ENCODE measurements at places on chromosomes 1 and 21.
A peak's percentile ranks its signal among the peaks of the same experiment; 100 is the strongest.

DNA sequence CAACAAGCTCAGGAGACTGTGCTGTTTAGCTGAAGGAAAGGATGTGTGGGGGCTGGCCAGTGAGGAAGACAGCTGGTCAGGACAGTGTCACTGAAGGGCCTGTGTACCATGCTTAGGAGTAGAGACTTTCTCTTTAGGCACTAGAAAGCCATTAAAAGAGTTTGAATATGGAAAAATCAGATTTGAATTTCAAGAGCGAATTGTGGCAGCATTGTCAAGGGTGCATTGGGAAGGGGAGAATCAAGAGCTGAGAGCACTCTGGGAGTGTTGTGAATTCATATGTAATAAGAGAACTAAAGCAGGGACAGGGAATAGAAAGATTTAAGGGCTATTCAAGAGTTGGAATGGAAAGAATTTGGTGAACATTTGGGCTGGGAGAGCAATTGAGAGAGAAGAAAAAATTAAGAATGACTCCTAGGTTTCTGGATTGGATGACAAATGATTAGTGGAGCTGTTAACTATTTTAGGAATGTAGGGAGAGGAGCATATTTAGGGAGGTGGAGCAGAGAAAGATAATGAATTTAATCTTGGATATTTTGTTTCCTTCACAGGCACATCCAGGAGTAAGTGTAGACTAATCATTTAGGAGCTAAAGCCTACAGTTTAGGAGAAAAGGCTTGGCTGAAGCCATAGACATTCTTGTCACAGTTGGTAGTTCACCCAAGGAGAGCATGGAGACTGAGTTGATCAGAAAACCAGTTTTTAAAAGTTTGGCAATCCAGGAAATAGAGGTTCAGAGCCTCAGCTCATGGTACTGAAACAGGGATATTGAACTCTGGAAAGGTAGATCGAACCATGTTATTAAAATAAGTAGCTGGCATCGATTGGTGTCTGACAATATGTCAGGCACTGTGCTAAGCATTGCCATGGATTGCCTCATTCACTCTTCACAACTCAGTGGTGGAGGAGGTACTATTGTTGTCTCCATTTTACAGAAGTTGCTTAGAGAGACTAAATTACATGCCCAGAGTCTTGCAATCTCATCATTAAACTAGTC, 23.1 kb upstream of the TOR3A start:
- no peak for DNase-seq

- no peak for DNase-seq
Observed at GRCh38 chr1:173295391-173295790, 88.3 kb upstream of the TNFSF4 start.

DNA sequence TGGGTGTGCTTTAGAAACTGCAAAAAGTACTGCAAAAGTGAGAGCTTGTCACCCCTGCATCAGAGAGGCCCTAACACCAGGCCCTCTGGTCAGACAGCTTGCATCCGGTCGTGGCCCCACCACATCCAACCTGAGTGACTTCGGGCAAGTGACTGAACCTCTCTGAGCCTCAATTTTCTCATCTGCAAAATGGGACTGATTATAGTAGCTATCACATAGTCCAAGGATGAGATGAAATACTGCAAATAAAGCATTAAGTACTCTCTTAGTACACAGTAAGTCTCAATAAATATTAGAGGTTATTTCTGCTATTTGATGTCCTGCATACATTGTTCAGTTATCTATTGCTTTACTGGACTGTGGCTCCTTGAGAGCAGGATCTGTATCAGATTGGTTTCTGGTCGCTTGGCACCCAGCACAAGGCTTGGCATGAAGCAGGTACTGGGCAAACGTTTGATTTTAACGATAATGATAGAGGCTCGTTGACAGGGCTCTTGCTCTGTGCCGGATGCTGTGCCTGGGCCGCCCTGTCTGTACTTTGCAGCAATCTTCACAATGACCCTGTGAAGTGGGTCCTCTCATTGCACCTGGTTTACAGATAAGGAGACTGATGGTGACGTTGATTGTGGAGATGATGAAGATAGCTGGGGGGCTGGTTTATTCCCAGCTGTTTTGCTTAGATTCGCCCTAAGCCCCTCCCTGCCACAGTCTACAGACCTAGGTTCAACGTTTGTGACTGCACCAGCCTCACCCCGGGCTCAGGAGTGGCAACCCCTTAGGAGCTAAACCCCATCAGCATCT, 43.6 kb downstream of the RAP1GAP start:
- no peak for DNase-seq

DNA sequence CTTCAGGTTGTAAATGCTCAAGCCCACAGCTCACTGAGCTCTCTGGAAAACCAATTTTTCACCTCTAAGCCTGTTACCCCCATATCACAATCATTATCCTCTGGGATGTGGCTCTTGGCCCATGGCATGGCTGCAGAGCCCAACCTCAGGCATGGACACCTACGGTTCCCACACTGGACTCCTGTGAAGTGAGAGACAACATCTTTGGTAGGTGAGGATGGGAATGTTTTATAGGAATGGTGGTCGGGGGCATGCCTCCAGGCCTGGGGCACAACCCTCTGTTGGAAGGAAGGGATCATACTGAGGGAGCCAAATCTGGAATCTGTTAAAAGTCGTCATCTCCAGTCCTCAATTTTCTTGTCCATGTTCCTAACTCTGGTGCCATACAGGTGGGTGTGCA, 179.1 kb downstream of the FOXD2 start:
- DNase-seq: no peak

DNA sequence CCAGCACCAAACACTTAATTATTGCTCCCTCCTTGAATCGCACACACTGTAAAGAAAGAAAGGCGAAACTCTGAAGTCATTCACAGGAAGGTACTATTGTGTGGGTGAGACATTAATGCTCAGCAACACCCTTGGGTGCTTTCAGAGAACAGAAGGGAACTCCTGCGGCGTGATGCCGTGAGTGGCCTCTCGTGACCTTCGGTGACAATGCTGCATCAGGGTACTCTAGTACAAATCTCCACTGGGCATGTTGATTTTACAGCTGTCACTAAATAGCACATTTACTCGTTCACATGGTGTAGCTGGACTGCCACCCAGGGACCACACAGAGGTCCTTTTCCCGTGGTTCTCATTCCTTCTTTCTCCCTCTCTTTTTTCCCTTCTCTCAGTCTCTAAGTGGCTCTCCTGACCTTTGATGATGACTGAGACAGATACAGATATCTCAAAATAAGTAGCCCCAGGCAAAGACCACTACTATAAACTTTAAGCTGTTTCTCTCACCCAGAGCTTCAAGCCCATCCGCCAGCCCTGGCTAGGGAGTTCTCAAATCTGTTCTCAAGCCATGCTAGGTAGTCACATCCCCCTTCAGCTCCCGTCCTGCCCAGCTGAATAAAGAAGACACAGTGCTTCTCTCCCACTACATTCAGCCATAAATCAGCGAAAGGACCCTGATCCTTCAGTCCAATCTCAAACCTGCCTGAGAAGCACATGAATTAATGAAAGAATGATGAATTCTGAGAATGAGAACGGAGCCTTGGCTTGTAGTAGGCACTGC, 223.4 kb upstream of the FMN2 start:
- no peak for DNase-seq

DNA sequence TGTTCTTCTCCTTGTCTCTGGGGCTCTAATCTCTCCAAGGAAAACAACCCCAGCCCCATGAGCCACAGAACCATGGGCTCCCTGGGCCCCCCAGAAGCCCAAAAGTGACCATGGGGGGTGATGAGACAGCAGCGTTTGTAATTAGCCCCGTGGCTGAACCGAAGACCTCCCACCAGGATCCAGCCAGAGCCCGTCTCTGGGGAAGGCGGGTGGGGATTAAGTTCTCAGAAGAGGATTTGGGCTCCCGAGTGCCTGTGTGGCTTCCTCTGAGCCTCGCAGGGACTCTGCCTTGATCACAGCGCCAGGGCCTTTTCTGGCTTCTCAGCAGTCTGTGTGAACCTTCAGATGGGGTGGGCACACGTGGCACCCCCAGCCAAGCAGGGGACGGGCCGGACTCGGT, 77.0 kb downstream of the ALPL start:
- DNase-seq: no peak

- no peak for DNase-seq
Observed at GRCh38 chr21:17775431-17776126, 43.6 kb downstream of the C21orf91 start.

DNA sequence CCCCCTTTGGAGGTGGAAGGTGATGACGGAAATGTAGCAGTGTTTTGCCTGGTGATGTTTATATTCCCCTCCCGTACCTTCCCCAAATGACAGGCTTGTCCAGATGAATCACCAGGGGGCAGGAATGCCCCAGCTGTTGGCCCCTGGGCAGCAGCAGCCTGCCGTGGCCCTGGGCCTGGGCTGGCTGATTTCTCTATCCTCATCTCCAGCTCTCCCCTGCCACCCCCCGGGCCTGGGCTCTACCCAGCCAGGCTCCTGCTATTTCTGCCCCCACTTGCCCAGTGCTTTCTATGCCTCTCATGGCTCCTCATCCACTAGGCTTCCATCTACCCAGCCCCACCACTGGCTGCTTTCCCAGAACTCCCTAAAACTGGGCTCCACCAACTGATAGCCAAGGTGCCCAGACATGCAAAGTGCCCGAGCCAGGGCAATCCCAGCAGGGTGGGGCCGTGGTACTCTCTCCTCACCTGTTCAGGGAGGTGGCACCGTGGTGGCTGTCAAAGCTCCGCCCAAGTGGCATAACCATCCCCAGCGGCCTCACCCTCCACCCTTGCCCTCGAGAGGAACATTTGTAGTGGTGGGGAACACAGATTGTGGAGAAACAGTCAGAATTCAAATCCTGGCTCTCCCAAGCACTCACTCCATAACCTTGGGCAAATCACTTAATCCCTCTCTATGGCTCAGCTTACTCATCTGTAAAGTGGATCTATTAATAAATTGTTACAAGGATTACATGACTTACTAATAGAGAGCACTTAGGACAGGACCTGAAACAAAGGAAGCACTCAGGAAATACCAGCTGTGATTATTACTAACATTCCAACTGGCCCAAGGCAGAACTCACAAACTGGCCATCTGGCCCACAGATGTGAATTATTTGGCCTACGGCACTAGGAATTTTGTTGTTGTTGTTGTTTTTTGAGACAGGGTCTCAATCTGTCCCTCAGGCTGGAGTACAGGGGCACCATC, 12.8 kb upstream of the ECE1 start:
- DNase-seq: no peak

GRCh38 chr1:228445843-228446650, 29.4 kb upstream of the TRIM17 start:
- no peak for DNase-seq

DNA sequence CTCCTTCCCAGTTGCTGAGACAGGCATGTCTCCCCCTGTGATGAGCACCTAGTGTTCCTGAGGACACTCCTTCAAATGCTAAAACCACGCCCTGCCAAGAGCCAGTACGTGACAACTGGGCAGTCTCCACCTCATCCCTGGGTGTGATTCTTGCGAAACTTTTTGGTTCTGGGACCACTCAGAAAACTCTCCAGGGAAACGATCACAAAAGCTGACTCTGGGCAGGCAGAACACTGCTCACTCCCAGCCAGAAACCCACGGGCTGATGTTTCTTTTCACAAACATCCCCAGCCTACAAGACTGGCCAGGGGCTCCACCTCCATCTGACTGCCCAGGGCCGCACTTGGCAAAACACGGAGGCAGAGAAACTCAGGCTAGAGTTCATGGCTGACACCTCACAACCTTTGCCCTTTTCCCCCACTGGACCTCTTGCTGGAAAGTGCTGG, 24.4 kb downstream of the DHRS3 start:
- no peak for DNase-seq

DNA sequence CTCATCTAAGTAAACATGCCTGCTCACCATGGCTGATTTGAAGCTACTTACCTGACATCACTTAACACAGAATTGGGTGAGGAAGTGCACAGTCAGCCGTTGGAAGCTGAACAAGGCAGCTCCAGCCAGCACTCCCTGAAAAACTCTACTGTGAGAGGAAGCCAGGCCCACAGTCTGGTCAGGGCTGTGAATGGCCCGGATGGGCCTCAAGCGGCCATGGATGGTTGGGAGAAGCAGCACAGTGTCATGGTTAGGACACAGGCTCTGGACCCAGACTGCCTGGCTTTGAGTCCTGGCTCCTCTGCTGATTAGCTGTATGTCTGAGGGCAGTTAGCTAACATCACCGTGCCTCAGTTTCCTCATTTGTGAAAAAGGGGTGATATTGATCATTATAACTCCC, 267.8 kb downstream of the GRIK3 start:
- no peak for DNase-seq

GRCh38 chr21:45366931-45367401, 38.0 kb upstream of the COL18A1 start:
- peak; percentile 38 for DNase-seq

DNA sequence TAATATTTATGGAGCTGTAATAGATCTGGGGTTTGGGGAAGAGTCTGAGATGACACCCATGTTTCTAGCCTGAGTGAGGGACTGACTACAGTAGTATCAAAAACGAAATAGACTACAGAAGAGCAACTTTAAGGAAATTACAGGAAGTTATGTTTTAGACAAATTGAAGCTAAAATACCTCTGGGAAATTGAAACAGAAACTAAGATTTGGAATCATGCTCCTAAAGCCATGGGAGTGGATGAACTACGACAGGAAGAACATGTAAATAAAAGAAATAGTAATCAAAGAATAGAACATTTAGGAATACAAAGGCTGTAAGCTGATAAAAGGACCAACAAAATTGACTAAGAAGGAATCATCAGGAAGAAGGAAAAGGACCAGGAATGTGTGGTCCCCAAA, 68.9 kb downstream of the KIAA0319L start:
- DNase-seq: no peak

GRCh38 chr21:44006017-44006619, 6.0 kb upstream of the TRAPPC10 start:
- peak; percentile 33 for DNase-seq

DNA sequence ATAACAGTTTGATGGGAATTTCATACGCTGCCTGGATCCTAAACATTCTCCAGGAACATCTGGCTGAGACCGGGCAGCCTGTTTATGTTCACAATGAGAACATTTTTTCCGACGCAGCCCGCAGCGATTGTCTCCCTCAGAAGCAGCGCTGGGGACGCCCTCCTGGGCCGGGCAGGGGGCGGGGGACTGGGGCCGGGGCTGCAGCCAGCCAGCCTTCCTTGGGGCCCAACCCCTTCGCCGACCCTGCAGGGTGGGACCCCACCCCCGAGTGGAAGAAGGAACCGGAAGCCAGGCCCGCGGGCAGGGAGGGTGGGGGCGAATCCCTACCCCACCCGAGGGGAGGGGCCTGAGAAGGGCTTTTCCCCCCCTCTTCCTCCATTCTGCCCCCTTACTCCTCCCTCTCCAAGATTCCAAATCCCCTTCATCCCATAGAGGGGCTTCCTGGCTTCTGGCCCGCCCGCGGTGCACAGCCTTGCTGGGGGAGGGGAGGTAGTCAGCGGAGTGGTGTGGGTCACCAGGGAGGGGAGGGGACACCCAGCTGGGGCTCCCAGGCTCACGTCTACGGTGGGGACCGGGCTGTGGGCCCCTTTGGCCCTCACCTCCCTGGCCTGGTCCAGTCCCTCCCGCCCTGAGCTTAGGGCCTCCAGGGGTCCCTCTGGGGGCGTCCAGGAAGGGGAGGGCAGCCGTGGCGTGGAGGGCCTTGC, 60.6 kb downstream of the WNT9A start:
- no peak for DNase-seq

GRCh38 chr21:43728154-43728466, 9.2 kb downstream of the PDXK start:
- no peak for DNase-seq

- DNase-seq: peak; percentile 45
Observed at GRCh38 chr1:119549719-119550132, 42.7 kb downstream of the HSD3B1 start.

- DNase-seq: no peak
Observed at GRCh38 chr1:159180516-159180915, 9.1 kb downstream of the CADM3 start.
